Mononuclear cell (primary cell): ENCODE measurements at places on chromosomes 4 and X. TPM values are rescaled to one million over a fixed set of nuclear protein-coding genes. Genes with fewer than 3 reads are reported as not detected.

The TRPC3 gene
- 0.31 TPM for total RNA-seq

The MGARP gene
- not detected for total RNA-seq

The F8 gene
- total RNA-seq: 3.6 TPM

The PRRG3 gene
- total RNA-seq: not detected

The ADH1B gene
- total RNA-seq: not detected

The NXF2 gene
- not detected for total RNA-seq

The CT45A1 gene
- not detected for total RNA-seq

The CLCN4 gene
- total RNA-seq: 0.84 TPM

The GPR82 gene
- total RNA-seq: under 0.01 TPM

The NALF2 gene
- under 0.01 TPM for total RNA-seq

The OFD1 gene
- total RNA-seq: 40.1 TPM

The PARM1 gene
- 1.0 TPM for total RNA-seq

The MAGED1 gene
- total RNA-seq: 17.2 TPM

The ZDHHC15 gene
- total RNA-seq: 0.42 TPM

The MAGEC2 gene
- not detected for total RNA-seq

The FSTL5 gene
- under 0.01 TPM for total RNA-seq

The ANKRD17 gene
- 34.4 TPM for total RNA-seq

The NEUROG2 gene
- not detected for total RNA-seq

The GPM6B gene
- 0.21 TPM for total RNA-seq

The CSAG2 gene
- total RNA-seq: not detected

The NAA11 gene
- not detected for total RNA-seq

The TMEM31 gene
- not detected for total RNA-seq

The FGFBP2 gene
- 84.5 TPM for total RNA-seq

The CYBB gene
- total RNA-seq: 284 TPM

The RAB41 gene
- not detected for total RNA-seq

The IL13RA2 gene
- not detected for total RNA-seq

The RHOXF1 gene
- 0.21 TPM for total RNA-seq
